ENCODE measurements at places on chromosomes 3 and 15.

DNA sequence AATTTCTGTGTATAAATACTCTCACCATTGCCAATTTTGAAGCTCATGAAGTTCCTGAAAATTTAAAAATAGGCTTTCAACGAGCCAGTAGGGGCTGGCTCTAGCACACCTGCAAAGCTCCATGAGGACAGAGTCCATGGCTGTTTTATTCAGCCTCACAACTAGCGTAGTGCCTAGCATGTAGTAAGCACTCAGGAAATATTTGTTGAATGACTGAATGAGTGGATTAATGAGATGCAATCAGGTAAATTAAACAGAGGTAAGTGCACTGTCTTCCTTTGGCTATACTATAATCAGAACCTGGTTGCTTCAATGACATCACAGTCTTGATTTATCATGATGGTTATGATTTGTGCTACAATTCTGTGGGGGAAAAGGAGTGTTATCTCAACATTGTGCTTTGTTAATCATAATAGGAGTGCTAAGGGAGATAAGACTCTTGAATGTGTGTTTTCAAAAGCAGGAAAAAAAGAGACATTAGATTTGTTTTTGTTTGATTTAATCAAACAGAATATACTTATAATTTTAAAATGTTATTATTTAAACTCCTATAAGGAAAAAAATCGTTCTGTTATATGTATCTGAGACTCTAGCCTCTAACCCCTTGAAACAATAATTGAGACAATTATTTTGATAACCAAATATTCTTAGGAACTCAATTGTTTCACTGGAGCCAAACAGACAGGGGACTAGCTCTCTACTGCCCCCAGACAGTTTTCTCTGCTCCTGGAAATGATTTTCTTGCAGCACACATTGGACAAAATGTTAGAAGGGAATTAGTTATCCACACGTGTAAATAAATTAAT, 171.7 kb upstream of the ATP11B start:
- no peak for DNase-seq

GRCh38 chr3:154898916-154899315, 181.2 kb upstream of the MME start:
- DNase-seq, result no peak

- DNase-seq, result peak; percentile 69
Measured at GRCh38 chr3:137259701-137260100, 301.9 kb downstream of the IL20RB start.

GRCh38 chr3:557972-558371, 361.4 kb downstream of the CHL1 start:
- DNase-seq, result no peak

DNA sequence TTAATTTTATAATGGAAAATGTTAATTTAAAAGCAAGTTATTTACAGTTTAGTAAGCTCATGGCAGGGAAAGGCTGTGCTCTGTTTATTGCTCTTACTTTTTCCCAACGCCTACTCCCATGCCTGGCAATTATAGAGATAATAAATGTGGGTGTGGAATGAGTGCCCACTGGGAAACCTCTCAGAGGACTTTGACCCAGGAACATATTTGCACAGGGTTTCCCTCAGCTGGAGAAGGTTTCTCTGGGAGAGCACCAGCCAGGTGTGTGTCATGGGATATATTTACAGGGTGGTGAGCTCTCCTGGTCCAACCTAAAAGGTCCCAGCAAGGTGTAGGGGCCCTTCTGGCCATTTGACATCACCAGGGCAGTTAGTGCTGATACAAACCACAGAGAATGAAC, 27.9 kb downstream of the ZNF710 start:
- DNase-seq, result no peak

- no peak for DNase-seq
Measured at GRCh38 chr3:181728470-181729340, 17.0 kb downstream of the SOX2 start.
